ENCODE measurements at places on chromosomes 1 and 21. TPM values are rescaled to one million over a fixed set of nuclear protein-coding genes. Genes with fewer than 3 reads are reported as not detected.
A peak's percentile ranks its signal among the peaks of the same experiment; 100 is the strongest.

The ABCG1 gene
- polyA plus RNA-seq = 9.8 TPM

The DIO1 gene
- polyA plus RNA-seq = not detected

The OR2T35 gene
- polyA plus RNA-seq = not detected

The KCNJ9 gene
- polyA plus RNA-seq = 0.09 TPM

The KMO gene
- 0.54 TPM for polyA plus RNA-seq

DNA sequence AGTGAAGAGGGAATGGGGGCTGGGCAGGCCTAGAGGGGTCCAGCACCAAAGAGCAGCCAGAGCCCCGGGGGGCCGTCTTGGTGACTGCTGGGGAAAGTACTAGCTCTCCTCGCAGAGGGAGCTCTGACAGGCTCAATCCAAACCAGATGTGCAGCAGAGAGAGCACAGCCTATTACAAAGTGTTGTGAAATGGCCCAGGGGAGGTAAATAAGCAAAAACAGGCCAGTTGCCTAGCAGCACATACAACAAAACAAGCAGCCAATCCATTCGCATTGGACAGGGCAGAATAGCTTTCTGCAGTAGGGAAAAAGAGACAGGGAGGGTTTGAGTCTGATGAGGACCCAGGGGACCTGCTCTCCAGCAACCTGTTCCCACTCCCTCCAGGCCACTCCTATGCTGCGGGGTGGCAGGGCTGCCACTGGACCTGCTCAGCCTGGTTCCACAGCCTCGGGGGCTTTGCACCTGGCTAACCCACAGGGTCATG lies 239.6 kb upstream of the FGGY start:
- peak; percentile 92 for DNase-seq

- no peak for DNase-seq
These were observed 13.3 kb upstream of the TFF1 start for GRCh38 chr21:42379426-42380215.

- DNase-seq = no peak
These were observed 30.6 kb downstream of the SYT6 start for GRCh38 chr1:114122941-114123618.

- peak; percentile 55 for DNase-seq
These were observed 70.8 kb upstream of the CASZ1 start for GRCh38 chr1:10867138-10867721.

GRCh38 chr21:25568246-25568645 lies 39.0 kb downstream of the MRPL39 start:
- peak; percentile 58 for DNase-seq

DNA sequence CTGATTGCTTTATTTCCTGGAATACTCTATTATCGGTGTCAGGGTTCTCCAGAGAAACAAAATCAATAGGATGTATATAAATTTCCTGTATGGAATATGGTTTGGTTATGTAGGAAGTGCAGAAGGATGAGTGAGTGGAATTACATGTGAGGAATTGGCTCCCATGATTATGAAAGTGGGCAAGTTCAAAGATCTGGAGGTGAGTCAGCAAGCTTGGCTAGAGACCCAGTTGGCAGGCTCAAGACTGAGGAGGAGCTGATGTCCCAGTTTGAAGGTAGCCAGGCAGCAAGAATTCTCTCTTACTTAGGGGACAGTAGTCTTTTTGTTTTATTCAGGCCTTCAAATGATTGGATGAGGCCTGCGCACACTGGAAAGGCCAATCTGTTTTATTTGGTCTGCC lies 57.5 kb downstream of the MAP3K7CL start:
- peak; percentile 48 for DNase-seq

DNA sequence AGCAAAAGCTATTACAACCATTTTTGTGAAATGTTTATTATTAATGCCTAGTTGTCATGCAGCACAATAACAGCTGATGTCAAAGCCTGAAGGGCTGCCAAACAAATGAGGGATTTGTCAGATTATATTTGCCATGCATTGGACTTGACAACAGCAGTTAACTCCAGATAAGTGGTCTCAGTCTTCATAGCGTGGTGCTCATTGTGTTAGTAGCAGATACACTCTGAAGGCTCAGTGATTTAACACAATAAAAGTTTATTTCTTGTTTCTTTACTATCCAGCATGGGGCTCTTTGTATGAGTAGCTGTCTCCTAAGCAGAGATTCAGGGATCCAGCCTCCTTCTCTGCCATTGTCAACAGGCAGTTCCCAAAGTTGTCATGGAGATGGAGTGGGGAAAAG lies 76.0 kb upstream of the PTGFRN start:
- no peak for DNase-seq

GRCh38 chr1:171258943-171259342 lies 10.6 kb downstream of the FMO1 start:
- DNase-seq = no peak

- no peak for DNase-seq
These were observed 124.7 kb upstream of the ARHGEF16 start for GRCh38 chr1:3329640-3330281.

DNA sequence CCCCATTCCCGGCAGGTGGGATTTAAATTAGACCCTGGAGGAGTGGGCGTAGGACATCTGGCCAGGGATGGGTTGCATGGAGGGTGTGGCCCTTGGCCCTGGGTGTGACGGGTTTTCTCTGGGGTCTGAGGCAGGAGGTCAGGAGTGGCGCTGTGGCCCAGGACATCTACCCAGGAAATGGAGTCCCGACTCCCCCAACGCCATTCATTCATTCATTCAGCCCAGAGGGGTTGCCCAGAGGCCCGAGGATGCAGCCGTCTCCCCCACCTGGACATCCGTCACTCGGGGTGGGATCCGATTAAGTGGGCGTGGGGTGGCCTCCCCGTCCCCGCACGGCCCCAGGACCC lies 663 bp downstream of the ATP13A2 start:
- no peak for DNase-seq

All from hindlimb muscle (tissue), 1 donor.